ENCODE measurements at places on chromosomes 1 and 21. TPM values are rescaled to one million over a fixed set of nuclear protein-coding genes. Genes with fewer than 3 reads are reported as not detected.

Gene VSIG8
- not detected for total RNA-seq

Gene C1QC
- total RNA-seq: not detected

Gene GRIK1
- total RNA-seq: not detected

Gene TFB2M
- total RNA-seq: 7.9 TPM

Gene ANGPTL7
- 0.16 TPM for total RNA-seq

Gene SDC3
- 44.7 TPM for total RNA-seq

Gene S100A12
- not detected for total RNA-seq

Gene SLAMF6
- not detected for total RNA-seq

Gene CYP4X1
- 0.65 TPM for total RNA-seq

Gene PTCH2
- total RNA-seq: 0.06 TPM

Gene GJA5
- total RNA-seq: 0.32 TPM

Gene CFHR4
- total RNA-seq: not detected

Gene CGN
- under 0.01 TPM for total RNA-seq

Gene SHISA4
- total RNA-seq: 9.6 TPM

Gene KRTAP12-4
- total RNA-seq: not detected

Gene BEND5
- total RNA-seq: 0.16 TPM

Gene PLCH2
- 0.06 TPM for total RNA-seq
